ENCODE measurements at places on chromosomes 13 and 19. TPM values are rescaled to one million over a fixed set of nuclear protein-coding genes. Genes with fewer than 3 reads are reported as not detected.

DNA sequence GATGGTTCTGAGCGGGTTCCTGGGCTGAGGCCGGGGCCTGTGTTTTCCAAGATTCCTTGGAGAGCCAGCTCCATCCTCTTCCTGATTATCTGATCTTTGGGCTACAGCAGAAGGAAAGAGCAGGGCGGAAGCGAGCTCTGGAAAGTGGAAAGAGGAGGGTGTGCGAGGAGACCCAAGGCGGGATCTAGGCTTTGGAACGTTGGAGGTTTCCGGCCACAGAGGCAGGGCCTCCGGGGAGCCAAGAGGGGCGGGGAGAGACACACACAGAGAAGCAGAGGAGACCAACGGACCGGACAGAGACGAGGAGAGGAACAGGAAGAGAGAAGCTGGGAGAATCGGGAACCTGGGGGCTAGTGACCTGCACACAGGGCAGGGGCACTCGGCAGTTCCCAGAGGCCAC is at the start of gene CLEC11A:
CLEC11A (plus strand) TSS at position 296 of the 400 bp plus-strand sequence. CDS start 162 bp downstream, outside the sequence.
- DNase-seq = peak; percentile 87

DNA sequence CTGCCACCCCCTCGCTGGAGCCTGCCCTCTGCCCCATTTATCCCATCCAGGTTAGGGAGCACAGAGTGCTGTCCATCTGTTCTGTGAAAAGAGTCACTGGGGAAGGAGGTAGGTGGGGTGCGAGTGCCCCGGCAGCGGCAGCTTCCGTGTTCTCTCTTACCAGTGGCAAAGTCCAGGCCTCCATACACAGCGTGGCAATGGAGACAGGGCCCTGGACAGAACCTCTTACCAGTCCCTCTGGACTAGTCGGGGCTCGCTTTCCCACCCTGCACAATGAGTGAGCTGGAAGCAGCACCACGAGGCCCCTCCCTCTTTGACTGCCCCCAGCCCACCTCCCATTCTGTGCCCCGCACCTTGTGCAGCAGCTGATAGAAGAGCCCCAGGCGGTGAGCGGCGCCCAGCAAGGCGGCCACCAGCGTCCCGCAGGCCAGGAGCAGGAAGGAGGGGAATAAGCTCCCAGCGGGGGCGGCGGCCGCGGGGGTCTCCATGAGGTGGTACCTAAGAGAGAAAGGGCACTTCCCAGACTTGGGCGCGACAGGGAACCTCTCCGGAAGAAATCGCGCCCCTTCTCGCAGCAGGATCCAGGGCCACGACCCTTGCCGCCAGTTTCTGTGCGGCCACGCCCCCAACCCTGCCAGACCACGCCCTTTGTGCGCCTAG is 17.5 kb downstream of the SYDE1 start:
- peak; percentile 67 for DNase-seq

DNA sequence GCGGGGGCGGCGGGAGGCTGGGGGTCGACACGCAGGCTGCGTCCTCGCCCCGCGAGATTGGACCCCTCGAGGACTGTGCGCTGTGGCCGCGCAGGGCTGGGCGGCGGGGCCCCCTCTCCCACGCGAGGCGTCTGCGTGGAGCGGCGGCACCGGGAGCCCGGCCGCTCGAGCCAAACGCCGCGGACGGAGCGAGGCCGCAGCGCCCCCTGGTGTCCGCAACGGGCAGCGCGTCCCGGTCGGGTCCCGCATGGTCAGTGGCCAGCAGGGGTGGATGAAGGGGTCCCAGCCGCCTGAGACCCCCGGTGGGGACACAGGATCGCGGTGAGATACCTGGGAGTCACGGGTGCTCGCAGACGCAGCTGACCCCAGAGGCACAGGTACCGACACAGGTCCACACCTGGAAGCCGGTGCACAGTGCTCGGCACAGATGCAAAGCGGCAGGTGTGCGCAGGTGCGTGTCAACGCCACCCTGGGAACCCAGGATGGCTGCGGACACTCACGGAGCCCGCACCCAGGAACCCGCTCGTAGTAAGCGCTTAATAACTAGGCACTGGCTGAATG is 2.1 kb upstream of the CIRBP start:
- DNase-seq = peak; percentile 80

DNA sequence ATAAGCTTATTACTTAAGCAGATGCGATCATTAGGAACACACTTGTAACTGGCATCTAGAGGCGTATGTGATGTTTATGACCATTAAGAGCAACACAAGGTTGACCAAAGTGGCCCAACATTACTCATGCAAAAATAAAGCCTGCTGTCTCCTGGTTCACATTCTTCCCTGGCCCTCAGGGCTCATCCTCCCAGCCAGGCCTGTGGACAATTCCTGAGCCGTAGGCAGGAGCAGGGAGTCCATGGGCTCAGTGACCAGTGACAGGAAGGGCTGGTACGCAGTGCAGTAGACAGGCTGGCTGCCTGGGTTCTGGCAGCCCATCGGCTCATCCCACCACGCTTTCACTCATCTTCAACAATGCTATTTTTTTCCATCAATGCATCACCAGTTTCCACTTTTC is 106.0 kb downstream of the STK24 start:
- no peak for DNase-seq

DNA sequence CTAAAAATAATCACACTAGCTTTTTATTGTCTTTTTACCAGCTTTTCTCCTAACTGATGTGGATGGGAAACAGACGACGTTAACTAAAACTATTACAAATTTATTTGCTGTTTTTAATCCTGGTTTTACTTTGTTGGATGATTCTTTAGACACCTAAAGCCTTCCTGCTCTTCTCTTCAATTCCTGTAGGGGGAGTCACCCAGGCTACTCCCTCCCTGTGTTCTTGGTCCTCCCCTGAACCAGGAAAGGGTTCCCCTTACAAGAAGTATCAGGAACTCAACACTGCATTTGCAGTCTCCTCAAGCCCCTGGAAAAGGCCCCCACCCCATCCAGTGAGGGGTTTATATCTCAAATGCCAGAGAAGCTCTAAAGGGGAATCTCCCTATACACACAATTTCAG is 206.1 kb downstream of the SUCLA2 start:
- DNase-seq = no peak

DNA sequence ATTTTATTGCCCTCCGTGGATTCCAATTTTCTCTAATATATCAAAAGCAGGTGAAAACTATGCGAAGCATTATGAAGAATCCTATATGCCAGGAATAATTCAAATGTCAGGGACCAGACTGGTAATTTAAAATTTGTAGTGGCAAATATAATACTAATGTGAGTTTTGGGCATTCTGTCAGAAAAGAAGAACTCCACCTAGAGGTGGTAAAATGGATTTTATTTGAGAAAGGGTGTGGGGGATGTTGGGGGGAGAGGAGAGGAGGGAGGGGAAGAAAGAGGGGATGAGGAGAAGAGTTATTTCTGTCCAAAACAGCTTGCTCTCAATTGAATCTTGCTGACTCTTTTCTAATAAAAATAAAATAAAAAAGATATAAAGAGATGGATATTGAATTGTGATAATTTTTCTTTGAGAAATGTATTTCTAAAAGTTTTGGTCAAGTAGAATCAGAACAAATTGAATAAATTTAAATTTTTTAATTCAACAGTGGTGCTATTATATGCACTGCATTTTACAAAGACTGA is 929.3 kb upstream of the SLITRK5 start:
- no peak for DNase-seq

GRCh38 chr13:99949679-99950413 is 21.7 kb downstream of the ZIC5 start:
- no peak for DNase-seq

DNA sequence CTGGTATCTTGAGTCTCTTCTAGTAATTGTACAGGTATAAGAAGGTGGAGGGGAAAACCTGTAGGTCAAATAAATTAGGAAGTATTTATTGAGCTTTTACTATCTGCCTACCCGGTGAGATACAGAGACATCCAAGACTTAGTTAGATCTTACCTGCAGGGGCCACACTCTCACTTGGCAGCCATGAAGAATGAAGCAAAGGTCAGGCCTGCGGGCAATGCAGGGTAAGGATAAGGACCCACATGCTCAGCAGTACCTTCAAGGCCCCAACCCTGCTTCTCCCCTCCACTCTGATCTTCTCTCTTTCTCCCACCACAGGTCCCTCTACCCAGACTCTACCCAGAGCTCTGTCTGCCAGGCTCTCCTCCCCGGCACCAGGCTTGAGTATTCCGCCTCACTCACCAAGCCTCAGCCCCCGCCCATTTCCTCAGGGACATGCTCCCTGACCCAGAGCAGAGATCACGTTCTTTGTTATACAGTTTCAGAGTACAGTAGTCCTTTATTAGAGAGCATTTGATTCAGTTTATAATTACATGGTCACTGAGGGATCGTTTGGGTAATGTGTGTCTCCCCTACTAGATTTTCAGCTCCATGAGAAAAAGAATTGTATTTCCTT is 18.9 kb upstream of the CLDN10 start:
- peak; percentile 17 for DNase-seq

DNA sequence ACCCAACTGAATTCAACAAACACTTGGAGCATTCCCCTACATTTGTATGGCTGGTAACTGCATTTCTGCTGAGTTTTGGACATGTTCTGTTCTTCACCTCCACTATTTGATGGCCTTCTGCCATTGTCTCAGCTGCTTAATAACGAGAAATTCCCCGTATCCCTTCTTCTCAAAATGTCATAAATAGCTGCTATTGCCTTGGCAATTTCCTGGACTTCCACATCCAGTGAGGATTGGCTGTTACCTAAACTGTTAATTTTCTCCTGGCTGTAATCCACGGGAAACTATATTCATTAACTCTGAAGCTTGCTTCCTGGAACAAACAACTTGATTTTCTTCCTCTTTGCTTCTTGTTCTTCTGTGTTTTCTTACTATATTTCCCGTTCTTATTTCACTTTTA is 69.5 kb upstream of the TDRD3 start:
- peak; percentile 20 for DNase-seq

DNA sequence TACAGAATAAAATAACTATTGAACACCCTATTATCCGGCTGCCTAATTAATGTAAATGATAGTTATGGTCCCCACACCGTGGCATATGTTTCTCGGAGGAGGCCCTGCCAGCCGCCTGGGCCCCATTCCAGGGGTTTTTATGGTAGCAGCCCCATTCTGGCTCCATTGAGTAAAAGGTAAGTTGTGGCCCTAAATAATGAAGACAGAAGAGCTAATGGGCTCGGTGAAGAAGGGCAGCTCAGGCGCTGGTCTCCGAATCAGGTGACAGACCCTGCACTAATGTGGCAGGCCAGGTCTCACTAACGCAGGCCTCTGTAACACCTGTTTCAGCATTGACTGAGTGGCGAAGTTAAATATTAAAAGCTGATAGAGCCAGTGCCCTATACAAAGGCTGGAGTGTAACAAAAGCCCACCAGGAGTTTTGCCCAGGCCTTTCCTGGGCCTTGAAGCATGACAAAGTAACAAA is 19.1 kb downstream of the POP4 start:
- DNase-seq = peak; percentile 76

DNA sequence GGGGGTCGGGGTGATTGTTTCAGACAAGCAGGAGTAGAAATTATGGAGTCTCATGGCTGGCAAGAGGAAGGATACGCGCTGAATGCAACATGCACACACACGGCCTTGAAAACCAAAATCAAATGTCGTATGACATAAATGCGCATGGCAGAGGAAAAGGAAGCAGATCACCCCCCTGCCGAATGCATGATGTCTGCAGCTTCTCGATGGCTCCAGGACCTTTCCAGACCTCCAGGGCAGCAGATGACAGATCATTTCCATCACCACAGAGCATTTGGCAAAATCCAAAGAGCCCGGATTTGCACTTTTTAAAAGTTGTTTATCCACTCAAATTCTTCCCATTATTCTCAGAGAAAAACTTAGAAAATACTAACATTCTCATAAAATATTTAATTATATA is 211.7 kb downstream of the NHLRC3 start:
- peak; percentile 22 for DNase-seq

DNA sequence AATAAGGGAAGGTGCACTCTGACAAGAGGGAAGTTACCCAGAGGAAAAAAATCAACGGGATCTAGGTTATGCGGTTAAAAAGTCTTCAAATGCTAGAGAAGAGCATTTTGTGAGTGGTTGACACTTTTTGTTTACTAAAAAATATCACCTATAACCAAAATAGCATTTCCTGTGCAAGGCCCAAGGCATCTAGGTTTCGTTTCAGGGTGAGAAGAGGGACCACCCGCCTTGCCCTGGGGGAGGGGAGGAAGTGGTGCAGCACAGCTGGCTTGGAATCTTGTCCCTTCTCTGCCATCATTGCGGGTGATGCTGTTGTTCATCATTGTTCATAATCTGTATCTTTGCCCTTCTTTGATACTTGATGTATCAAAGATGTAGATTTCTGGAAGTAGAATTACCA is 80.6 kb downstream of the NUFIP1 start:
- DNase-seq = no peak

GRCh38 chr13:95185311-95185710 is 115.9 kb downstream of the ABCC4 start:
- DNase-seq = no peak

- DNase-seq = peak; percentile 93
These were observed at the start of gene MEF2B for GRCh38 chr19:19170053-19170872. TSS of gene MEF2B (minus strand) at chr19:19170263. CDS start at chr19:19150735, 19,528 bp downstream.

GRCh38 chr19:49151267-49152118 is 3.7 kb downstream of the HRC start:
- DNase-seq = peak; percentile 92

DNA sequence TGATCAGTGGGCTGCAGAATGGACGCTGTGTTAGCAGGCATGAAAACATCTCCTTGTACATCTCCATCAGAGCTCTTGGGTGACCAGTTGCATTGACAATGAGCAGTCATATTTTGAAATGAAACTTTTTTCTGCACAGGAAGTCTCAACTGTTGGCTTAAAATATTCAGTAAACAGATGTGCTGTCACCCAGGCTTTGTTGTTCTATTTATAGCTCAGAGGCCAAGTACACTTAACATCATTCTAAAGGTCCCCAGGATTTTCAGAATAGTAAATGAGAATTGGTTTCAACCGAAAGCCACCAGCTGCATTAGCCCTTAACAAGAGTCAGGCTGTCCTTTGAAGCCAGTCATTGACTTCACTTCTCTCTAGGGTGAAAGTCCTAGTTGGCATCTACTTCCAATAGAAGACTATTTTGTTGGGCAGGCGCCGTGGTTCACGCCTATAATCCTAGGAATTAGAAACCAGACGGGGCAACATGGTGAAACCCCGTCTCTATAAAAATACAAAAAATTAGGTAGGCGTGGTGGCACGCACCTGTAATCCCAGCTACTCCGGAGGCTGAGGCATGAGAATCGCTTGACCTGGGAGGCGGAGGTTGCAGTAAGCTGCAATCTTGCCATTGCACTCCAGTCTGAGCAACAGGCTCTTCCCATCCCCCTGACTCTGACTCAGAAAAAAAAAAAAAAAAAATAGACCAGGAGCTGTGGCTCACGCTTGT is 7.9 kb upstream of the PDE4A start:
- peak; percentile 36 for DNase-seq

GRCh38 chr13:59342400-59342799 is 821.3 kb downstream of the DIAPH3 start:
- no peak for DNase-seq

GRCh38 chr13:90562443-90562842 is 785.0 kb upstream of the MIR17HG start:
- no peak for DNase-seq

GRCh38 chr13:44158881-44159632 is 214.6 kb upstream of the SERP2 start:
- no peak for DNase-seq

Gene SMIM44
- not detected for total RNA-seq

Gene RXFP2
- total RNA-seq = not detected

Gene SIGLEC8
- total RNA-seq = not detected

Gene MISP
- total RNA-seq = 149 TPM

Gene CGB8
- not detected for total RNA-seq

Gene NXNL1
- total RNA-seq = not detected

Gene ACP7
- total RNA-seq = not detected

Gene CCNE1
- not detected for total RNA-seq

Gene PTPRS
- total RNA-seq = 140 TPM

Gene PLEKHJ1
- 459 TPM for total RNA-seq

Gene NCCRP1
- total RNA-seq = not detected

Gene GAPDHS
- not detected for total RNA-seq

Gene PPFIA3
- 12.7 TPM for total RNA-seq

Gene KLC3
- not detected for total RNA-seq
